ENCODE measurements at places on chromosomes 7 and 10. TPM values are rescaled to one million over a fixed set of nuclear protein-coding genes. Genes with fewer than 3 reads are reported as not detected.

Gene CCDC172
- not detected for total RNA-seq

Gene GARS1
- 80.3 TPM for total RNA-seq

Gene PALD1
- total RNA-seq = 3.7 TPM

Gene RNF133
- total RNA-seq = not detected

DNA sequence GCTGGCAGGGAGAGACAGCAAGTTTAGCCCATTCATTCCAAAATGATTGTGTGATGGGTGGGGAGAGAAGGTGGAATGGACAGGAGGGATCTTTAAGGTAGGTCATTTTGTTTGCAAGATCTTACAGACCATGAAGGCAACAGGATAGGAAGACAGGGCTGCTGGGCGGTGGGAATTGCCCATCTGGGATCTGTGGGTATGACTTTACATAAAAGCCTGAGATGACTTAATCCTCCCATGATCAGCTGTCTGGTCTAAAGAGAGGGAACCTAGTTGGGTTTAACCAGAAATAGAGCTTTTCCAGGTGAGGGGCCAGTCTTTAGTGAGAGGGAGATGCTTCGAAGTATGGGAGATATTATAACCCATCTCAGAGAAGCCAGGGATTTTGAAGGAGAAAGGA is 153.7 kb downstream of the KLF6 start:
- no peaks in the 10 kb centered on the region for H3K36me3 ChIP-seq
- H3K4me1 ChIP-seq = no peaks in the 10 kb centered on the region
- no peak for DNase-seq
- H3K4me3 ChIP-seq = no peak overlapping the region

DNA sequence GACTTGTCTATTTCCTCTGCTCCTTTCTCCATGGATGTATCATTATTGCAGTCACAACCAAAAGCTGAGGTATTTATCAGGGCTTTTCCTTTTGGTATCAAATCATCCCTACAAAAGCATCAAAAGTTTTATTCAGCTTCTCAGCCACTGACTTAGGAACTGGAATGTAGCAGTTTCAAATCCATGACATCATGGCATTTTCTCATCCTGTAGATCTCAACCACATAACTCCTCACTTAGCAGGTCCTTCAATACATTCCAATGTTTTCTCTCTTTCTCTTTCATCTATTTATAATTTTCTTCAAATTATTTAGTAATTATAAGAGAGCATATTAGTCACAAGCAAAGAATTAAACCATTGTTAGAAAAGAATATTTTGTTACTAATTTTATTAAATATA is 537.4 kb upstream of the SORCS1 start:
- H3K27ac ChIP-seq = no peak overlapping the region
- no peaks in the 10 kb centered on the region for H3K36me3 ChIP-seq
- H3K4me3 ChIP-seq = no peak overlapping the region
- H3K4me1 ChIP-seq = no peaks in the 10 kb centered on the region
- DNase-seq = no peak
- no peaks in the 10 kb centered on the region for H3K27me3 ChIP-seq

DNA sequence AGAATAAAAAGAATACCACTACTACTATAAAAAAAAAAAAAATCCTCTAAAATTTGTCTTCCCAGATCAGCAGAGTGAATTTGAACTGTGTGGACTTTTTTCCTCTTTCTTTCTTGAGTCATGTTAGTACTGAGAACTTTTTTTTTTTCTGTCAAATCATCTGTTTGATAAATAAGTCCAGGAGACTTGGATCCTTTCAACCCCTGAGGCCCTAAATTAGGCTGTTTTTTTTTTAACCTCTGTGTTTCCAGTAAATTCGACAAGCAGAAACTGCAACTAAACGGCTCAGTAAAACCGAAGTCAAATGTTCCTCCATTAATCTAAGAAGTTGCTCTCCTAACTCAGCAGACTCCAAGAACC is 2.7 kb downstream of the MAP3K8 start:
- peak overlapping the region; percentile 93 for H3K4me3 ChIP-seq
- peaks cover 48% of the 10 kb centered on the region for H3K4me1 ChIP-seq
- peak overlapping the region; percentile 90 for H3K27ac ChIP-seq

DNA sequence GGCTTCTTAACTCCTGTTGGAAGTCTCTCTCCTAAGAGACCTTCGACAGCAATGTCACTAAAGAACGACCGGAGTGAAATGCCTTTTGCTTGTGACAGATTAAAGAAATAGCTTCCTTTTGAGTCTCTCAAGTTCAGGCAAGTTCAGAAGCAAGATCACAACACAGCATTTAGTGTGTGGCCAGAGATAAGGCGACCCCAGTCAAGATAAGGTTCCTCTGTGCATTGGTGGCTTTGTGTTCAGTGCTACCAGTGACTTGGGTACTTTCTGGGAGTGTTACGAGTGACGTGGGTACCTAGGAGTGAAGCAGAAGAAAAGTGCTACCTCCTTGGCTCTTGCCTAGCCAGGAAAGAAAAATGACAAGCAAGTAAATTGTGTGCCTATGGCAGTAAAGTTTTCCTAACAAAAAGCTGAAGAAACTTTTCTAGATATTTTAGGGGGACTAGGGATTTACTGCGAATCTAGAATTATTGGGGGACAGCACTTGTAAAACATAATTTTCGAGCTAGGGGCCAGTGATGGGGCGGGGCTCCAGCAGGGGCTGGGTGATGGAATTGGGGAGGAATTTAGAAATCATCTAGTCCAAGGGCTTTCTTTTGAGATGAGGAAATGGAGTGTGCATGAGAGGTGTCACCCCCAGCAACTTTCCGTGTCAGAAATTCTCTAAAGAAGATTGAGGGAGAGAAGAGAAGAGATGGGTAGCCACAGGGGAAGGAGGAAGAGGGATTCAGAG is 191.9 kb upstream of the LYZL2 start:
- H3K36me3 ChIP-seq = no peaks in the 10 kb centered on the region
- H3K4me3 ChIP-seq = no peak overlapping the region
- H3K27ac ChIP-seq = peak overlapping the region; percentile 56
